ENCODE measurements at places on chromosomes 7 and 10. TPM values are rescaled to one million over a fixed set of nuclear protein-coding genes. Genes with fewer than 3 reads are reported as not detected.

Gene CTAGE8
- polyA plus RNA-seq, result 2.1 TPM

Gene SPAM1
- polyA plus RNA-seq, result not detected

Gene PCDH15
- not detected for polyA plus RNA-seq

Gene ZNF775
- 5.3 TPM for polyA plus RNA-seq

Gene EMX2
- polyA plus RNA-seq, result 1.4 TPM

Gene PARG
- polyA plus RNA-seq, result 5.2 TPM

Gene OR2A42
- polyA plus RNA-seq, result not detected

Gene SERPINE1
- 271 TPM for polyA plus RNA-seq

- DNase-seq, result no peak
Measured at GRCh38 chr7:139332697-139333359, 8.3 kb upstream of the FMC1 start.

DNA sequence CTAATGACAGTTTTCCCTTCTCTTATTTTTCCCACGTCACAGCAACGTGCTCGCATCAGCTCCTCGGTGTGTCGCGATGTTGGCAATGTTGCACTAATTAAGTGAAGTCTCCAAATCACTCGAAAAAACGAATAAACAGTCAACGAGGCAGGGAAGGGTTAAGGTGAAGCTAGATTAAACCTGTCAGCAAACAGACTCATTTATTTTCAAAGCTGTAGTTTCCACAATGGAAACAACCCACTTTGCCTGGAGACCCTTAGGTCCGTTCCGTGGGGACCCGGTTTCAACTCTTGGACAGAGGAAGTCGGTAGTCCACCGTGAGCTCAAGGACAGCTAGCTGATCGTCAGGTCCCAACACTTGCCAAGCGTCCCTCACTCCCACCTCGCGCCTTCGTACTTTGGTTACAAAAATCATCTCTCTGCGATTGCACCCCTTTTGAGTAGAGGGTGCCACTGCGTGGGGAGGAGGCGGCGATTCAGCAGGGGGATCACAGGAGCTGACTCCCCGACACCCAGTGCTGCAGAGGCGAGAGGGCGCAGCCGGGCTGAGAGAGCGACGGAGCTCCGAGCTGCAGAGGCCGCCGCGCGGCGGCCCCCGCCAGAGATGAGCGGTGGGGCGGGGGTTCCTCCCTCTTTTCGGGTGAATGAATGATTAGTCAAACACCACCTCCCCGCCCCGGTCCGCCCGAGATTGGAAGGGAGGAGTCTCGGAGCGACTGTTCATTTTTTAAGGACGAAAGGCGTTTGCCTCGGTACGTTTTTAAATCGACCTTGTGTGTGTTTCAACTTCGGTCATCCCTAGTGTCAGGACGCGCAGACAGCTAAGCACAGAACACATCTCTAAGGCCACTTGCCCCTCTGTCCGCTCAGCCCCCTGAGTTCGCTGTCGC is 1.3 kb upstream of the BMPER start:
- DNase-seq, result no peak

DNA sequence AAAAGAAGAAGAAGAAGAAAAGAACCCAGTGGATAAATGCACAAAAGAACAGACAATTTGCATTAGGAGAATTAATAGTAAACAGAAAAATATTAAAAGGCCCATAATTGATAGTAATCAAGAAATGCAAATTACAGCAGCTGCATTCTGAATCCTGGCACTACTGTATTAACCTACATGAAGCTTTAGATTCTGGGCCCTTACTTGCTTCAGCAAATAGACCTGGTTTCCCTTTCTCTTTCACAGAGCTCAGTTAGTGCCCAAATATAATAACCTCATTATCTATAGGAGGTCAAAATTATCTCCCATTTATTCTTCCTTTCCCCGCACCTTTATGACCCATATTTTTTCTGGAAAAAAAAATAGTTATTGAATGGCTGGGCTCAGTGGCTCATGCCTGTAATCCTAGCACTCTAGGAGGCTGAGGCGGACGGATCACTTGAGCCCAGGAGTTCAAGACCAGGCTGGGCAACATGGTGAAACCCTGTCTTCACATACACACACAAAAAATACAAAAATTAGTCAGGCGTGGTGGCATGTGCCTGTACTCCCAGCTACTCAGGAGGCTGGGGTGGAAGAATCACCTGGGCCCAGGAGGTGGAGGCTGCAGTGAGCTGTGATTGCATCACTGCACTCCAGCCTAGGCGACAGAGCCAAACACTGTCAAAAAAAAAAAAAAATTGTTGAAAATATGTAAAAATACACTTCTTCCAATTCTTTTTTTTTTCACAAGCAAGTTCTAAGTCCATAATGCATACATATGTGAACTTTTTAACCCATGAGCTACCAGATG is 36.0 kb upstream of the PIK3AP1 start:
- DNase-seq, result no peak

- no peak for DNase-seq
Measured at GRCh38 chr10:79393221-79393923, 46.1 kb downstream of the PPIF start.

- no peak for DNase-seq
Measured at GRCh38 chr7:129095258-129095657, 40.3 kb upstream of the TNPO3 start.

- DNase-seq, result no peak
Measured at GRCh38 chr7:87552351-87552900, 48.3 kb downstream of the ABCB1 start.

- no peak for DNase-seq
Measured at GRCh38 chr10:113282564-113282963, 270.3 kb upstream of the HABP2 start.

DNA sequence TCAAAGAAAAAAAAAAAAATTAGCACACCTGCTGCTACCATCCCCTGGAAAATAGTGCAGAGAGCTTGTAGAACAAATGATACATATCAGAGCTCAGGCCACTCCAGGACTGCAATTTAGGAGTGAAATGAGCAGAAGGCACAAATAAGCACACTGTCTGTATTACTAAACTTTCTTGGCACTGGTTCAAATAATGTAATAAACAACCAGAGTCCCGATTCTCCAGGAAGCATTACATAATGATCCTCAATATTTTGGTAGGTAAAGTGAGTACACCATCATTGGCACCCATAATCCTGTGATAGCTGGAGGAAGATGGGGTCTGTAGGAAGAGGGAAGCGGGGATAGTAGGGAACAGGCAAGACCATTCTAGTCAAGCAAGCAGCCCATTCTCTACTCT is 74.3 kb downstream of the SVOPL start:
- DNase-seq, result no peak

DNA sequence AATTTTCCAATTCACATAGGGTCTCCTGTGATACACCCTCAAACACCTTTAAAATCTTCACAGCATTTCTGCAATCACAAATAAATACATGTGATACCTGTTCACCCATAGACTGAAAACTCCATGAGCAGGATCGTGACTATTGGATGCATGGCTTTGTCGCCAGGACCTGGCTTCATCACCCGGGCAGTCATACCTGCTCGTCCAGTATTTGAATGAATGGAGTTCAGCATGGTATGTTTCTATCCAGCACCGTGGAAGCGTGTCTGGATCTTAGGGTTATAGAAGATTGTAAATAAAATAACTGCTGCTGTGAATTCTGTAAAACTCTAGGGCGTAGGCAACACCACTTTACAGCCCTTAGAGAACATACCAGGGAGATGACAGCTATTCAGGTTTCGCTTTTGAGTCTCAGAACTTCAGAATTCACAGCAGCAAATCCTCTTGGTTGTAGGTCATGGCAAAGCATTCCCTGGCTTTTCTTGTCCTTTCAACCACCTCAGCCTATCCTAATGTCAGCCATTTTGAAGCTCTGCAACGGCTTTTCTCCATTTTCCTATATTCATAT is 47.4 kb upstream of the USP6NL start:
- peak; percentile 32 for DNase-seq

DNA sequence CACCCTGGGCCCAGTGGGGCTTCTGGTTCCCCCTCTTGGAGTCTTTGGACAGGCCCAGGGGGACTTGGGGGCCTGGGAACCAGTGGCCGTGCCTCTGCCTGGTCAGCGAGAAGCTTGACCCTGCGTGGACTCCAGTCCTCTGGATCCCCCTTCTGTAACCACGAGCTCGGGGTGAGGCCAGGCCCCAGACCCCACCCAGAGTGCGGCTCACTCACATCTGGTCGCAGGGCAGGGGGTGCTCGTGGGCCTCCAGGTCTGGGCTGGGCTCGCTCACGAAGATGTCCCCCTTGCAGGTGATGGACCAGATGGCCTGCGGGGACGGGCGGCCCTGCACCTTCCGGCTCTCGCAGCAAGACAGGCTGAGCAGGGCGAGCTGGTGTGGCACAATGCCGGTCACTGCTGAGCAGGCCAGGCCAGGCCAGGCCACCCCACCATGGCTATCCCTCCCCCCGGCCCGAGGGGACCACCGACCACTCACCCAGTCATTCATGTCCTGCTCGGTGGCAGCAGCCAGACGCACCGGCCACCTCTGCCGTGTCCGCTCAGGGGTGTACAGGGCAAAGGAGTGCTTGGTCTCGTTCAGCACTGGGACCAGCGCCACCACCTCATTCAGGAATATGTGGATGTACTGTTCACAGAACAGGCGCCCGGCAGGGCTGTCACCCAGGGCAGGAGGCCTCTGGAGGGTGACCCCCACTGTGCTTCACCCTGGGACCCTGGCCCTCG is 19.7 kb downstream of the BHLHA15 start:
- DNase-seq, result no peak

GRCh38 chr10:3812141-3812540 is 27.1 kb upstream of the KLF6 start:
- no peak for DNase-seq

- no peak for DNase-seq
Measured at GRCh38 chr10:46224414-46224682, 62.4 kb upstream of the ANTXRL start.

DNA sequence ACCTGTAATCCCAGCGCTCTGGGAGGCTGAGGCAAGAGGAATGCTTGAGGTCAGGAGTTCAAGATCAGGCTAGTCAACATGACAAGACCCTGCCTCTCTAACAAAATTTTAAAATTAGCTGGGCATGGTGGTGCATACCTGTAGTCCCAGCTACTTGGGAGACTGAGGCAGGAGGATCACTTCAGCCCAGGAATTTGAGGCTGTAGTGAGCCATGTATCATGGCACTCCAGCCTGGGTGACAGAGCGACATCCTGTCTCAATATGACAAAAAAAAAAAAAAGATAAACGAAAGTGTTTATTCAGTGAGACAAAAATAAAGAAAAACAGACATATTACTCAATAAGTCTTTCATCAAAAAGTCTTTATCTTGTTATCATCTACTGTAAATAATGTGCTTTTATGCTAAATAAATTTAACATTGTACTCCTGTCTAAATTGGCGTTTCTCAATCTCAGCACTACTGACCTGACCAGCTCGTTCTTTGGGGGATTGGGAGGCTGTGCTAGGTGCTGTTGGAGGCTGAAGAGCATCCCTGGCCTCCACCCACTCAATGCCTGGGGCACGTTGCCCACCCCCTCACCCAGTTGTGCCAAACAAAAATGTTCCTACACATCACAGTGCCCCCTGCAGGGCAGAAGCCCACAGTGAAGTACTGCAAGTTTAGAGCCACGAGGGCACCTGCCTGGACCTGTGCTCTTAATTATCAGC is 57.7 kb downstream of the NCAPG2 start:
- DNase-seq, result no peak

DNA sequence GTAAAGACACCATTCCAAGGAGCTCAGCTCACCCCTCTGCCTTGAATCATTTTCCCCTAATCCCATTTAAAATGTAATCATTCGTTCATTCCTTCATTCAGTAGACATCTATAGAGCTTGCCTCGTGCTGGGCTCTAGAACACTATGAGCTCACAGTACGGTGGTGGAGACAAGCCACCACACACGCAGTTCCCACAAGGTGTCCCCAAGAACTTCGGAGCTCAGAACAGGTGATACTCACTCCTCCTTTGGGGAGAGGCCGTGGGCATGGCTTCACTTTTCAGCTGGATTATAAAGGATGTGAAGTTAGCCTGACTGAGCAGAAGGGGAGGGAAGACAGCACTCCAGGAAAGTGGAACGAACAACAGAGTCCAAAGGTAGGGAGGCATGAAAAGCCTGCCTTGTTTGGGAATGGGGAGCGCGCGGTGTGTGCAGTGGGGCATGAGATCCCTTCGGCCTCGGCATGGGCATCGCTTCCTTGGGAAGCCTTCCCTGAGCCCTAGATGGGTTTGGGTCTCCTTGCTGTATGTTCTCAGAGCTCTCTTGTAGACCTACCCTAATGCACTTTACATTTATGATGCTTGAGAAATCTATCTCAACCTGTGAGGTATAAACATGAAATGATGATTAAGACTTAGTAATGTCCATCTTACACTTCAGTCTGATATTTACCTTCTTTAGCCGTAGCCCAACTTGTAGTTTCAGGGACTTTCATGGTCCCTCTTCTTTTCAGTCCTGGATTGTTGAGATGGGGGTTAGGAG is 809 bp upstream of the OGA start:
- no peak for DNase-seq
